ENCODE measurements at places on chromosomes 4 and X.

GRCh38 chr4:20127626-20128025, 124.1 kb upstream of the SLIT2 start:
- DNase-seq: no peak

GRCh38 chr4:57233386-57233785, 123.2 kb upstream of the IGFBP7 start:
- DNase-seq: no peak

GRCh38 chr4:22237846-22238494, 277.9 kb downstream of the ADGRA3 start:
- no peak for DNase-seq

GRCh38 chr4:36553029-36553428, 271.6 kb downstream of the DTHD1 start:
- no peak for DNase-seq

- DNase-seq: no peak
Measured at GRCh38 chr4:167111092-167111491, 123.2 kb downstream of the SPOCK3 start.

DNA sequence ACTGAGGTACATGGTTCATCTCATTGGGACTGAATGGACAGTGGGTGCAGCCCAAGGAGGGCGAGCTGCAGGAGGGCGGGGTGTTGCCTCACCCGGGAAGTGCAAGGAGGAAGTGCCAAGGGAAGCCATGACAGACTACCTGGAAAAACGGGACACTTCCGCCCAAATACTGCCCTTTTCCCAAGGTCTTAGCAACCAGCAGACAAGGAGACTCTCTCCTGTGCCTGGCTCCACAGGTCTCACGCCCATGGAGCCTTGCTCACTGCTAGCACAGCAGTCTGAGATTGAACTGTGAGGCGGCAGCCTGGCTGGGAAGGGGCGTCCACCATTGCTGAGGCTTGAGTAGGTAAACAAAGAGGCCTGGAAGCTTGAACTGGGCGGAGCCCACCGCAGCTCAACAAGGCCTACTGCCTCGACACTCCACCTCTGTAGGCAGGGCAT, 14.7 kb upstream of the USP53 start:
- DNase-seq: no peak

GRCh38 chr4:99950913-99951254, 809 bp upstream of the H2AZ1 start:
- DNase-seq: no peak

GRCh38 chr4:185638093-185638492, 102.8 kb upstream of the PDLIM3 start:
- no peak for DNase-seq

DNA sequence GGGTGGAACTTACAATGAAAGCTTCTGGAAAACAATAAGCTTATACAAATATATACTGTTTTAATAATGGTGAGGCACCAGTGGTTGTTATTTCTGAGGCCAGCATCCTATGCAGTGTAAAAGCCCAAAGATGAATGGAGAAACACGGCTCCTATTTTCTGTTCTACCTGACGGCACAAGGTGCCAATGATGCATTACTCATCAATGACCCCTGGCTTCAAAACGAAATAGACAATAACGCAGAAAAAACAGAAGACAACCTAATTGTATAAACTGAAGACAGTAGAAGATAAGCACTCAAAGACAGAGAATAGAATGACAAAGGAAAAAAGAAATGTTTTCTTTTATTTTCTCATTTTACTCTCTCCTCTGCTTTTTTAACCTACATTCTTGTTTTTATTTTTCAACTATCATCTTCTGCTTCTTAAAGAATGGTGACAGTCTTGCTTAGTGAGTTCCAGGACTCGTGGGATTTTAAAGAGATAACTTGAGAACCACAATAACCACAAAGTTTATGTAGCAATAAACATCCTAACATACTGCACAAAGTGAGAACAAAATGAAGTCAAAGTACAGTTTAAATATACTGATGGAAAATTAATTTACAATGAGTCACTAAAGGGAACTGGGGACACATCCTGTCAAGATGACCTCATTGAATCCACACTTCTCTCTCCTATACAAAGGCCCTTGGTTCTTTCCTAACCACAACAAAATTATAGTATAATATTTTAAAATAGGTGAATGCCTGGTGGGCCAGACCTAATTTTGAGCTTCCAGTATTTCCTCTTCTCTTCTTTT, 169.8 kb downstream of the BTC start:
- DNase-seq: no peak

DNA sequence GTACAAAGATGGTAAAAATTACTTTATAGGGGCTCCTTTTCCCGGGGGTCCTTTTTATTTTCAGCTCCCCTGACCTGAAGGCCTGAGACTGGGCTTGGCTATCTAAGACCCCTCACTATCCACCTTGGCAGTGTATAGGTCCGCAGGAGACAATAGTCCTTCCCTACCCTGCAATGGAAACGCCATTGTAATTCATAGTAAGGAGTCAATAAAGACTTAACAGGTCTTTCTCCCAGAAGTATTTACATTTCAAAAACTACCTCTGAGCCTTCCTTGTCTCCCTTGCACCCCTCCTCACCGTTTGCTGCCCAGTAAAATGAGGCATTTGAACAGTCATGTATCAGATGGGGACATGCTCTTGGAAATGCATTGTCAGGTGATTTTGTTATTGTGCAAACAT, 401.2 kb upstream of the CNKSR2 start:
- DNase-seq: no peak

GRCh38 chr4:26218677-26219605, 101.9 kb upstream of the RBPJ start:
- DNase-seq: no peak

- DNase-seq: no peak
Measured at GRCh38 chrX:113743069-113743468, 840.8 kb upstream of the HTR2C start.

GRCh38 chr4:47287735-47288134, 175.8 kb downstream of the COMMD8 start:
- DNase-seq: no peak

- no peak for DNase-seq
Measured at GRCh38 chr4:25575611-25576010, 80.0 kb upstream of the SLC34A2 start.

DNA sequence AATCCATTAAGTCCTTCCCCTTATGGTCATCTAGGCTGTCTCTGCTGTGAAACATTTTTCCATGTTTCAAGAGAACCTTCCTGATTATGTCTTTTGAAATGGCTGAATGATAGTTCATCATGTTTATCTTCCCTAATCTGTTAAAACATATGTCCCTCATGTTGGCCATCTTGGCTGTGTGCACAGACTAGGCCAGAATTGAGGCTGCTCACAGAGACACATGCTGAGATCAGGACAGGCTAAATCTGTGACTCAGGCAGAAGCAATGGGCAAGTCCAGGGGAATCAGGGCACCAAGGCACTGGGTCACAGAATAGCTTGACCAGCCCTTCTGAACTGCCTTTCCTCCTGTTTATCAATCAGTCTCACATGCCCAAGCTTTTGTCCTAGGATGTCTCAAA, 78.3 kb downstream of the FHDC1 start:
- no peak for DNase-seq

- DNase-seq: no peak
Measured at GRCh38 chr4:65021149-65021548, 611.9 kb upstream of the TECRL start.

DNA sequence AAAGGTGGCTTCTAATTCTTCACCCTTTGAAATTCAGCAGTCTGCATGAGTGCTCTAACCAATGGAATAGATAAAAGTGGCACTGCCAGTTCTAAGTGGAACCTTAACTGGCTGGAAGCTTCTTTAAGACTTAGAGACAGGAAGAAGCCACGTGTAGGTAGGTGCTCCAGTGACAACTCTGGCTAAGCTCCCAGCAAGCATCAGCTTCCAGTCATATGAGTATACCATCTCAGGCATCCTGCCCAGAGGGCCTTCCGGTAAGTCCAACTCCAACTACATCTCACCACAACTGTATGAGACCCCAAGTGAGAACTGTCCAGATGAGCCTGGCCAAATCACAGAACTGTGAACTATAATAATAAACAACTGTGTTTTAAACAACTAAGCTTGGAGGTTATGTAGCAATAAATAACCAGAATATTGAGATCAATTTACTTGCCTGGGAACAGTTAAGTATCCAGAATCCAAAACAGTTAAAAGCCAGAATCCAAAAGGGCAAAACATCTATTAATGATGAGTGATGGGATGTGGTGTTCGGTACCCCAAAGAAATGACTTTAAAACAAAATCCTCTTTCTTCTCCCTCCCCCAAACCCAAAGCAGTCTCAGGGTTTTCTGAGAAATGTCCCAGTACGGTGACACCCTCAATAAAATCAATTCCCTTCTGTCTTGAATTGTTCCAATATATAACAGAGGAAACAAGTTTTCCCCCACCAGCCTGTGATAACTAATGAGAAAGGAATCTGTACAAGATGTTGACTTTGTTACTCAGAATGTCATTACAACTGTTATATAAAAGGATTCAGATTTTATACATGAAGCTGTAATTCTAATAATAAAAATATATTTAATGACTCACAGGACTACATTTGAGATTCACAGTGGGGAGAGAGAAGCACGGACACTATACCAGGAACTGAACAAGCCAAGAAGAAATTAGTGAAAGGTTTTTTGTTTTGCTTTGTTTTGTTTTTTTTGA, 4.2 kb downstream of the TSPAN5 start:
- DNase-seq: peak; percentile 64

DNA sequence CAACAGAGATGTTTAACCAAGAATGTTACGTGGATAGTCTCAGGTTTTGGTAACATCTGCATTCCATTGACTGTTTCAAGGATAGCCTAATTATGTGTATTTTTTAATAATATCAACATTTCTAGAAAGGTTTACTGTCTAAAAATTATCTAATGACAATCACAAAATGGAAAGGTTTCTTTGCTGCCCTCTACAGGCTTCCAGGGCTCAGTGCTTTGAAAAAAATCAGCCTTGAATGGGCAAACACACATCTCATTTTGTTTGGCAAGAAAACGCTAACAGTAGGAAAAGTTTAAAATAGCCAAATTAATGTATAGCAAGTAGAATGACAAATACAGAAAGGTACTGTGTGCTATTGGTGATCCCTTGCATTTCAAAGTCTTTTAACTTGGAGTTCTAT, 223.4 kb upstream of the PRPS2 start:
- DNase-seq: no peak

GRCh38 chr4:4260185-4260751, 12.2 kb upstream of the TMEM128 start:
- DNase-seq: no peak

DNA sequence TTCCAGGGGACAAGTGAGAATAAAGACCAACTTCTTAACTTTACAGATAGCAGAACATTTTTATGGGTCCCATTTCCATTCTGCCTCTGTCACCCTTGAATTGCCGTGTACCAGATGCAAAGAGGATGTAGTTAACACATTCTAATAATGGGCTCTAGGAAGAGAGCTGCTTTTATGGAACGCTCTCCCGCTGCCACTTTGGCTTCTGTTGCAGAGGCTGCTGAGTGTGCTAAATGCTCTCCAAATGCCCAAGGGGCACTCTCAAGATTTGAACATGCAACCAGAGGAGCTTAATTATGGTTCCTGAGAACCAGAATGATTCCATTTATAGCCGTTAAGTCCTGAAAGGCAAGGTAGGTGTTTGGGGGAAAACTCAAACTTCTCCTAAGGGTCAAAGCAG, 28.1 kb upstream of the GPC3 start:
- DNase-seq: no peak

- no peak for DNase-seq
Measured at GRCh38 chr4:78691971-78692821, 84.0 kb upstream of the BMP2K start.

GRCh38 chr4:7103607-7104365, 35.9 kb upstream of the GRPEL1 start:
- no peak for DNase-seq

DNA sequence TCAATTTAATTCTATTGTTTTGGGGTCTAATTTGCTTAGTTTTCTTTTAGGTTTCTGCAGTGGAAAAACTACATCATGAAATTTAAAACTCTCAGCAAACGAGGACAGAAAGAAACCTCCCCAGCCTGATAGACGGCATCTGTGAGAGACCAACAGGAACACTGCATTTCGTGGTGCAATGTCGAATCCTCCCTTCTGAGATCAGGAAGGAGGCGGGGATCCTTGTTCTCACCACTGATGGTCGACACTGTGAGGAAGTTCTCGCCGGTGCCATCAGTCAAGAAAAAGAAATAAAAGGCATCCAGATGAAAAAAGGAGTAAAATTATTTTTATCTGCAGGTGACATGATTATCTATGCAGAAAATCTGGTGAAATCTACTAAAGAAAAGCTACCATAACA, 16.5 kb downstream of the GAK start:
- no peak for DNase-seq

GRCh38 chr4:183408796-183409195, 35.6 kb upstream of the CDKN2AIP start:
- DNase-seq: no peak

DNA sequence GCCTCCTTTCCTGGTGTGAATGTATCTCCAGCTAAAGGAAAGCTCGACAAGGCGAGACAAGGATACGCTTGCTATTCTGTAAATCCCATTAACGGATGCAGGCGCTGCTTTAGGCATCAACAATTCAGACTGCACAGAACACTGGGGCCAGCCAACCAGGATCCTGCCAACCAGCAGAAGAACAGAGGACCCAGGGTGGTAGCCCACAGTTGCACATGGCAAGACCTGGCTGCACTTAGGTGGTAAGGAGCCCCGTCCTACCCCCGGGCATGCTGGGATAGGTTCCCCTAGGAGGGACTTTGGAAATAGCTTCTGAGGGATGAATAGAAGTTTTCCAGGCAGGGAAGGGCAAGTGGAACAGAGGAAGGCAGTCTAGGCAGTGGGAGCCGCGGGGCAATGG, 20.7 kb downstream of the PSAPL1 start:
- no peak for DNase-seq

- no peak for DNase-seq
Measured at GRCh38 chrX:119640731-119641170, 34.5 kb upstream of the NKRF start.

GRCh38 chr4:31548021-31548420, 827.9 kb downstream of the PCDH7 start:
- no peak for DNase-seq

- no peak for DNase-seq
Measured at GRCh38 chr4:143195581-143195980, 10.9 kb downstream of the USP38 start.

DNA sequence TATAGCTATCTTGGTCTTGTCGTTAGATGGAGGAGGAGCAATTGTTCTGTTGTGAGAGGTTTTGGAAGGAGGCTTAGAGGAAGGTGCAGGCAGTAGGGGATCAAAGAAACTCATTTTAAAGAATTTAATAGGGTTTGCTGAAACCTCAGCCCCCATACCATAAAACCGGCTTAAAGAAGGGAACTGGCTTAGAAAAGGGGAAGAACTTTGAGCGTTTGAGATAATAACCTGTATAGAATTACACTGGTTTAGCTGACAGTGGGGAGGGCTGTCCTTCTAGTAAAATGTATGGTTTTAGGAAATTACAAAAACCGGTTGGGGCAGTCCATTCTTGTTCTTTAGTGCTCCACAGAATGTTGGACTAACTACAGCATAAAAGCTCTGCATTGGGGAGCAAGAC, 128.1 kb downstream of the KDM6A start:
- no peak for DNase-seq

- DNase-seq: no peak
Measured at GRCh38 chr4:1325681-1326635, 21.1 kb upstream of the UVSSA start.

GRCh38 chr4:146472404-146472803, 49.3 kb downstream of the SLC10A7 start:
- no peak for DNase-seq

All from keratinocyte (primary cell).